ENCODE measurements at places on chromosomes 3 and 15.
A peak's percentile ranks its signal among the peaks of the same experiment; 100 is the strongest.

DNA sequence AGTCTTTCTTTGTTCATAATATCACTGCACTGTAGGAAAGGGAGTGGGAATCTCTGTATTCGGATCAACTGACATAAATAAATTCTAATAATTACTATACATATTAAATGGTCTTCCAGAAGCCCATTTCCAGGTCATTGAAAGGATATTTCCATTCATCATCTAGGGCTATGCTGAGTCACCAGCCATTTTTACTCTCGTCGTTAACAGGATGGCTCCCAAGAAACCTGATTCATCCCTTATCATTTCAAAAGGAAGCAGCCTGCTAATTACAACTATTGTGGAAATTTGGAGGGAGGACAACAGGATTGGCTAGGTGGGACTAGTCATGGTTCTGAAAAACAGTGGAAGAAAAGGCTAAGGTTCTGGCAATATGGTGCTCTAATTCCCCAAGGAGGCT, 13.6 kb downstream of the GMNC start:
- no peak for DNase-seq

DNA sequence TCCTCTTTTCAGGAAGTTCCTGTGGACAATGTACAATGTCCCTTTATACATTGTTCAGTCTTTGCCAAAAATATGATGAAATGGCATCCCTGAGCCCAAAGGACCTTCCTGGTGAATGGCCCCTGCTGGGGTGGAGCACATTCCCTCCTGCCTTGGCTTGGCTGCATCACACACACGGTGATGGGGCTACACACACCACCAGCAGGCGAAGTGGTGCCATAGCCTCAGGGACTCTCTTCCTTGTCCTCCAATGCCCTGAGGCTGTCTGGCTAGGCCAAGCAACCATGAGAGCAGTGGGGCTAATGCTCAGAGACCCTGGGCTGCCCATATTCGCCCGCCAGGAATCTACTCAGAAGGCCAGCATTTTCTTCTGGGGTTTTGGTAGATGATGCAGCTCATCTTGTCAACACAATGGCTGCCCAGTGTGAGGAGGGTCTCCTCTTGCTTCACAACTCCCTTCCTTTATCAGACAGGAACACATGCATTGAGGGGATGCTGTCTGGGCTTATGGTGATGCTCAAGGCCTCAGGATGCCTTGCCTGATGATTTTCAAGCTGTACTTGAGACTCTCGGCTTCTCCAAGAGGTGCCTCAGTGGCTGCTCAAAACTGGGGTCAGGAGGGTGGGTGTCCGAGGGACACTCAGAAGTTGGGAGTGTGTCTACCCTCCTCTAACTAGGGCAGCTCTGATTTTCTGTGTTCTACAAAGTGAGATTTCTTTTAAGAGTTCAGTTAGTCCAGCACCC, 40.9 kb upstream of the EPHB1 start:
- no peak for DNase-seq

- DNase-seq = no peak
Measured at GRCh38 chr3:23085261-23085660, 117.9 kb upstream of the UBE2E2 start.

DNA sequence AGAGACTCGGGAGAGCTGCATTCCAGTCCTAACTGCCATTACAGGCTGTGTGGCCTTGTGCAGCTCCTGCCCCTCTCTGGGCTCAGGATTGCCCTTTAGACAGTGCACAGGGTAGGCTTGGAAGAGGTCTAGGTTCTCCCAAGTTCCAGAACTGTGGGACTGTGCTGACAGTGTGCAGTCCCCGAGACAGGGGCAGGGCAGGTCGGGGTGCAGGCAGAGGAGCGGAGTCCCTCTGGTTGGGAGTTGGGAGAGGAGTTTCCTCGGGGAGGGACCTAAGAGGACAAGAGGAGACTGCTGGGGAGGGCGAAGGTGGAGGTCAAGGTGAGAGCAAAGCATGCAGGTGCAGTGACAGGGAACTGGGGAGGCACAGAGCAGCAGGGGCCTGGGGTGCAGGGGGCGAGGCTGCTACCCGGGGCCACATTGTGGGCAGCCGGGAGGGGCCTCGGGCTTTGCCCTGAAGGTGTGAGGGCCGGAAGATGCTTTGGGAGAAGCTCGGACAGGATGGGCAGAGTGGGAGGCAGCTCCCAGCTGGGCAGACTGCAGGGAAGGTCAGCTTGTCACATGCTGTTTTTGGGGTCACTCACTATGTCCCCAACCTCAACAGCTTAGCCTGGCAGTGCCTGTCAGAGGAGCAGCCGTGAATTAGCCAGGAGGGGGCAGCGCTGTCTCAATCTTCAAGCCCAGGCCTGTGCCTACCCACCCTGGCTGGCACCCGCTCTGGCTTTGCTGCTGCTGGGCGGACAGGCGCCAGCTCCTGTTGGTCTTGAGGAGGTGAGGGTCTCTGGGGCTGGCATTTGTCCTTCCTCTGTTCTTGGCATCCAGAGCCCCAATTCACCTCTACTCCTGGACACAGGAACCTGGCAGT, 15.4 kb upstream of the CSPG4 start:
- DNase-seq = peak; percentile 50

DNA sequence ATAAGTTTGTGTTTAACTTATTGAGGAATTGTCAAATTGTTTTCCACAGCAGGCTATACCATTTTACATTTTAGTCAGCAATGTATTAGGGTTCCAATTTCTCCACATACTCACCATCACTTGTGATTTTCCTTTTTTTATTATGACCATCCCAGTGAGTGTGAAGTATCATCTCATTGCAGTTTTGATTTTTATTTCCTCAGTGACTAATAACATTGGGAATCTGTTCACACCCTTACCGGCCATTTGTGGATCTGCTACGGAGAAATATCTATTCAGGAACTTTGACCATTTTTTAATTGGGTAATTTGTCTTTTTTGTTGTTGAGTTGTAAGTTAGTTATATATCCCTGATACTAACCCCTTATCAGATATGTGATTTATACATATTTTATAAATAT, 54.8 kb upstream of the LMCD1 start:
- no peak for DNase-seq

DNA sequence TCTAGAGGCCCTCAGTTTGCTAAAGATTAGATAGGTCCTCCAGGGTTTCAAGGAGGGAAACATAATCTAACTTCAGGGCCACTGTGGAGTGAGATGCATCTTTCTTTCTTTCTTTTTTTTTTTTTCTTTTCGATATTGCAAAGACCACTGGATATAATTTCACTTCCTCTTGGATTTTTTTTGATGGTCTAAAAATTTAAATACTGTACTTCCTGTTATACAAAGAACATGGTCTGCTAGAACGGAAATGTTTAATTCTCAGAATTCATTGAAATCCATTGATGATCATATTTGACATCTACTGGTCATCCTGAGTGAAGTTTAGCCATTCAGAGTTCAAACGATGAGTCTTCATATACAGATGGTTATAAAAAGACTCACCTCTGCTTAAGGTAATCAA, 808.8 kb upstream of the LMCD1 start:
- no peak for DNase-seq

DNA sequence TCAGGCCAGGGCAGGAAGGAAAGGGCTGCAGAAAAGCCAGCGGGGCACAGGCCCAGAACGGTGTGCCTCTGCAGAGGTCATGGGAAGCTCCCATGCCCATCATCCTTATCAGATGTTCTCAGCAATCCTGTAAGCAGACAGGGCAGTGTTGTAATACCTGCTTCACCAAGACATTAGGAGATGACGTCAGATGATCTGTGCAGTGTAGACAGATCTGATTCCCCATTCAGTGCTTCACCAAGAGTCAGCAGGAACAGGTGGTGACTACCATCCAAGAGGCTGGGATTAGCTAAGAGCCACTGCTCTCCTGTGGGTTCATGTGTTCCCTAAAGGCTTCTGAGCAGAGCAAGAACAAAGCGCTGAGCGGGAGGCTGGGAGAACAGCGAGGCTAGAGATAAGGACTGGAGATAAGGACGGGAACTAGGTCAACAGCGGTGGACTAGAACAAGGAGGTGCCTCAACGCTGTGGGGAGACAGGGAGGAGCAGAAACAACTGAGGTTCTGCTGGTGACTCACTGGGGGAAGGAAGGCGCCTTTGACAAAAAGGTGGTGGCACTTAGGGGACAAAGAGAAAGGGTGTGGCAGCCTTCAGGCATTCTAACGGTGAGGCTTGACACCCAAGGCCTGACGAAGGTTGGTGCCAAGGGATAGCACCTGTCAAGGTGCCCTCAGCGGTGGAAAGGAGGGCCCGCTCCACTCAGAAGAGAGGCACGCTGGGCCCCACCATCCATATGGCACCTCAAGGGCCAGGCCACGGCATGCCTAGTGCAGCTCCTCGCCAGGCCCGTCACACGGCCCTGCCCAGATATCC, 28.4 kb downstream of the CCDC12 start:
- DNase-seq = peak; percentile 65

- no peak for DNase-seq
Measured at GRCh38 chr3:56826831-56827722, 25.3 kb upstream of the ARHGEF3 start.

- DNase-seq = no peak
Measured at GRCh38 chr3:190089711-190090110, 31.0 kb downstream of the P3H2 start.

GRCh38 chr3:39147711-39148434, 5.5 kb downstream of the CSRNP1 start:
- DNase-seq = no peak

GRCh38 chr3:1703169-1703568, 395.5 kb upstream of the CNTN4 start:
- DNase-seq = no peak

GRCh38 chr3:167575000-167575600, 78.6 kb downstream of the WDR49 start:
- no peak for DNase-seq

DNA sequence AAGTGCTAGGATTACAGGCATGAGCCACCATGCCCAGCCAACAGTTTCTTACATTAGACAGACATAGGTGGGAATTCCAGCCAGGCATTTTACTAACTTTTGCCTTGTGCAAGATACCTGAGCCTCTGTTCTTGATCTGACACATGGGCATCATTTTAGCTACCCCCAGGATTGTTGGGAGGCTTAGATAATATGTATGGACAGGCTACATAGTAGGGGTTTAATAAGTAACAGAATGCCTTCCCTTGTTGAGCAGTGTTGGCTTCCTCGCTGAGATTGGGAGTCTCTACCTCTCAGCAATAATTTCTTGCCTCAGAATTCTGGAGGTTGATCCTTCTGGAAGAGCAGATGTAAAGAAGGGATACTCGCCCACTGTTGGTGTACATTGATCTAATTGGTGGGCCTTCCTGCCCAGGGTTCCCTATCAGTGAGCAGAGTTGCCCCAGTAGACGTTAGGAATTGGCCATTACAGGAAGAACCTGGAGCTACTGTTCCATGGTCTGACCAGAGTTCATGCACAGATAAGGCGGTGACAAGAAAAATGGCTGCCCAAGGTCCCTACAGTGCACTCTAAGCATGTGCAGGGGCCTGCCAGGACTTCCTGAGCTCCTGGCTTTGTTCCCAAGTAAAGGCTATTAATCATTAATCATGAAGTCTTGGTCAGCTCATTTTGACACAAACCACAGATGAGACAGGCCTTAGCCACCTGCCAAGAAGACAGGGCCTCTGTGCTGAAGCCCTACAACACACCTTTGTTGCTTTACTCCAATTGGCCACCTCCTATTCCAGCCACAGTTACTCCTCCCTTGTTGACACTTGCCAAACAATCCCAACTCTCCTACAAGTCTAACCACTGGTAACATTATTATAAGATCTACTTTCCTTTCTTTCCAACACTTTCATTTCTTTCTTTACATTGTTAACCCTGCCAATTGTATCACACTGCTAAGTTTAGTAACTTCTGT, 5.0 kb upstream of the IL17RE start:
- no peak for DNase-seq

DNA sequence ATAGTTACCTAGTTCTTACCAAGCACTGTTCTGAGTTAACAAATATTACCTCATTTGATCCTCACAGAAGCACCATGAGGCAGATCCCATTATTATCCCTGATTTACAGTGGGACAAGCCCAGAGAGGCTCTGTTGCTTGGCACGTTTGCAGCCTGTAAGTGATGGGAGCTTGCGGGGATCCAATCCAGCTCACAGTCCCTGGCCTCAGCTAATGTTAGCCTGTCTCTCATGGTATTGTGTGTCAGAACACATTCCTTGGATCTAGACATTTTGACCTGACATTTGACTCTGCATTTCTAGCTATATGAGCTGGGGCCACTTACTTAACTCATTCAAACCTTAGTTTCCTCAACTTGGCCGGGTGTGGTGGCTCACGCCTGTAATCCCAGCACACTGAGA, 246.9 kb upstream of the LRTM1 start:
- no peak for DNase-seq

GRCh38 chr3:179560791-179561190, 1.9 kb upstream of the ACTL6A start:
- DNase-seq = no peak

DNA sequence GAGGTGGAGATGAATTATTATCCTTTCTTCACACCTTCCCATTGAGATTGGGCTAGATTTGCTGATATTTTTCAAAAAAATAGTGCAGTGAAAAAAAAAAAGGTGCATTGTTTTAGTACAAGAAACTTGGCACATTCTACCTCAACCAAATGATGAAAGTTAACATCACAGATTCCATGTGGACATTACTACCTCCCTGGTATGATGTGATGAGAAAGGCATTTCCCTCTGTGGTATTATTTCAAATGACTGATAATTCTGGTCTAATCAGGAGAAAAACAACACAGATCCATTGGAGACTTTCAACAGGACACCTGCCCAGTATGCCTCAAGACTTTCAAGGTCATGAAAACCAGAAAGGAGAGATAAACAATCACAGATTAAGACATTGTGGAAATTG, 313.4 kb downstream of the BCHE start:
- no peak for DNase-seq

- DNase-seq = no peak
Measured at GRCh38 chr3:9422712-9423424, 25.5 kb downstream of the SETD5 start.

DNA sequence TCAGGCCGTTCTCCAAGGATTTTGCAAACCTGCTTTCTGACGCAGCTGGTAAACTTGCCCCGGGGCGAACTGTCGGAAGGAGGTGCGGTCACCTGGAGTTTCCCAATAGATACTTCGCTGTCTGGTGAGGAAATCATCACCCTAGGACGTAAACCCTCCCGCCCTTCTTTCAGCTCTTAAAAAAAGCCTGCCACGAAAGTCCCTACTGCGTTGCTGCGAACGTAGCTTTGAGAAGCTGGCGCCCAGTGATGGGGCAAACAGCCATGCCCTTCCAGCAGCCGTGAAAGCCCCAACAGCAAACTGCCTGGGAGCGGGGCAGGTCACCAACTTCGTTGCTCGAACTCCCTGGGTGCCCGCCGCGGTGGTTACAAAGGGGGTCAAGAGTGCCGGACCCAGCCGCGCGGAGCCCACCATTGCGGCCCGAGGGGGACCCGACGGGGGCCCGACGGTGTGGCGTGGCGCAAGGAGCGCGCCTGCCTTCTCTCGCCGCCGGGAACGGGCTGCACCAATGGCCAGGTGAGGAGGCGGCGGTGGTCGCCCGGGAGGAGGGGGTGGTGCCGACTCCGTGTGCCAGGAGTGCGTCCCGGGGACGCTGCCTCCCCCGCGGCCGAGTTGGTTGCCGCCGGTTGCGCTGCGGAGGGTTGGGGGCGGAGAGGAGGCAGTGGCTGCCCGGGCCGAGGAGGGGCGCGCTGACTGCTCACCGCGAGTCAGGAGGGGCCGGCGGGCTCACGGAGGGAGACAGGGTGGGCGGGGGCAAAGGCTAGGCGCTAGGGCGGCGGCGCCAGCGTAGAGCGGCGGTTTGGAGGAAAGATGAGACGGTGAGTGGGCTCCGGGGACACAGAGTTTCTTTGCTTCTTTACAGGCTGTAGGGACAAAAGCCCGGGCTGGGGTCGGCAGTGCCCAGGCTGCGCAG, at the start of gene PHLDB2:
Gene PHLDB2, plus strand, starts transcription at position 205 of the 913 bp plus-strand sequence. CDS start 24,813 bp downstream, outside the sequence.
- DNase-seq = peak; percentile 53

GRCh38 chr15:74613953-74614743, 1.5 kb upstream of the CLK3 start:
- DNase-seq = no peak

Data from activated gamma-delta T cell treated with anti-CD3 and anti-CD28 coated beads, Interleukin-2, amount 50 U/mL, for 16 hours (primary cell).